ENCODE measurements at places on chromosomes 16 and 17.

DNA sequence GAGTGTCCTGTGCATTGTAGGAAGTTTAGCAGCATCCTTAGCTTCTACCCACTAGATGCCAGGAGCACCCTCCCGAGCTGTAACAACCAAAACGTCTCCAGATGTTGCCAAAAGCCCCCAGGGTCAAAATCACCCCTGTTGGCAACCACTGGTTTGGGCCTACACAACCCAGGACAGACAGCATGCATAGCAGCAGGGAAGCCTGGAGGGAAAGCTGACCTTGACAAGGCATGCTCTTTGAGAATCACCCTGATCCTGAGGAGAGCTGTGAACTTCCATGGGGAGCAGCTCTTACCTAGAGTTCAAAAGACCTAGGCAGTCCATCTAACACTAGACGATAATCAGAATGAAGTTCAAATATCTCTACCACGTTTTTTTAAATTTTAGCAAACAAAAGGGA is 9.2 kb downstream of the SKAP1 start:
- DNase-seq: no peak

- DNase-seq: peak; percentile 55
Measured at GRCh38 chr16:69903865-69904415, 47.2 kb upstream of the CLEC18A start.

GRCh38 chr17:63954402-63955063 is 18.2 kb downstream of the SCN4A start:
- no peak for DNase-seq

GRCh38 chr17:29145289-29146073 is 34.7 kb downstream of the MYO18A start:
- DNase-seq: peak; percentile 85

DNA sequence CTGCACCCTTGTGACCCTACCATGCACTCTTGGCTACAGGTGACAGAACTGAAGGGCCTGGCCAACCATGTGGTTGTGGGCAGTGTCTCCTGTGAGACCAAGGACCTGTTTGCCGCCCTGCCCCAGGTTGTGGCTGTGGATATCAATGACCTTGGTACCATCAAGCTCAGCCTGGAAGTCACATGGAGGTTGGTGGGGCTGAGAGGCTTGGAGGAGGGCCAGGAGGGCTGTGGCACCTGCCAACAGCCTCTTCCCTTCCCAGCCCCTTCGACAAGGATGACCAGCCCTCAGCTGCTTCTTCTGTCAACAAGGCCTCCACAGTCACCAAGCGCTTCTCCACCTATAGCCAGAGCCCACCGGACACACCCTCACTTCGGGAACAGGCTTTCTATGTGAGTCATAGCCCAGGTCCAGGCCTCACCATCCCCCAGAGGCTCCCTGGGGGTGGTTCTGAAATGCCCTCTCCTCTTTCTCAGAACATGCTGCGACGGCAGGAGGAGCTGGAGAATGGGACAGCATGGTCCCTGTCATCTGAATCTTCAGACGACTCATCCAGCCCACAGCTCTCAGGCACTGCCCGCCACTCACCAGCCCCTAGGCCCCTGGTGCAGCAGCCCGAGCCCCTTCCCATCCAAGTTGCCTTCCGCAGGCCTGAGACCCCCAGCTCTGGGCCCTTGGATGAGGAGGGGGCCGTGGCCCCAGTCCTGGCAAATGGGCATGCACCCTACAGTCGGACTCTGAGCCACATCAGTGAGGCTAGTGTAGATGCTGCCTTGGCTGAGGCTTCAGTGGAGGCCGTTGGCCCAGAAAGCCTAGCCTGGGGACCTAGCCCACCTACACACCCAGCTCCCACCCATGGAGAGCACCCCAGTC is 13.0 kb downstream of the RIPOR1 start:
- no peak for DNase-seq

Measured in fibroblast of the aortic adventitia (primary cell).